ENCODE measurements at places on chromosomes 12 and 14. TPM values are rescaled to one million over a fixed set of nuclear protein-coding genes. Genes with fewer than 3 reads are reported as not detected.

DNA sequence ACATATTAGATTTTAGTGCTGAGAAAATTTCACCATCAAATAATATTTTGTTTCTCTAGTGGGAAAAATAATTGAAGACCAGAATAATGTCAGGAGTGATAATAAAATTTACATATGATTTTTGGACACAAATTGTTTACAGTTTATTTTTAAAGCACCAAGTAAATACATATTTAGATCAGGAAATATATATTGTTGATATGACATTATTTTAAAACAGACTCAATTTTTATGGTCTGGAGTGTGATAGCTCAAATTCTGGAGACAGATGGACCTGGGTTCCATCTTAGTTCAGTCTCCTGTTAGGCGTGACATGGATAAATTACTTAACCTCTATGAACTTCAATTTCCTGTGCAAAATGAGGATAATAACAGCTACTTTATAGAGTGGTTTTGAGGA is 135.4 kb downstream of the TPH2 start:
- no peak for DNase-seq

DNA sequence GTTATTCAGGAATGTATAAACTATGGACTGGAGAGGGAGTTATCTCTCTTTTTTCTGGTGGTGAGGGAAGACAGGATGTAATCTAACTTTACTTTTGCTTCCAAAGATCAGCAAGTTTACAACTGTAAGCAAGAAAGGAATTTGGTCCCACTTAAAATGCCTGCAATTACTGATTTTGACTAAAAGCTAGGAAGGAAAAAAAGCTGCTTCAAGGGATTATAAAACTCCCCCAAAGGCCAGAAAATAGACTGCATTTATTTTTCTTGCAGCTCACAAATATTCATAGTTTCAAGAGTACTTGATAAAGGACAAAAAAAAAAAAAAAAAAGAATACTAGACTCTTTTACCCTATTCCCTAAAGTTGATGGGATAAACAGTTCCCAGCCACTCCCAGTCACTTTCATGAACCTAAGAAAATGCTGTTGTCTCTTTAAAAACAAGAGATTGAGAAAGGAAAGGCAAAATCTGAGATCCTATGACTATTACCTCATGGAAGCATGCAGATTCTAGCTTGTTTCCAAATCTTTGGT is 128.7 kb upstream of the BMP4 start:
- no peak for DNase-seq

DNA sequence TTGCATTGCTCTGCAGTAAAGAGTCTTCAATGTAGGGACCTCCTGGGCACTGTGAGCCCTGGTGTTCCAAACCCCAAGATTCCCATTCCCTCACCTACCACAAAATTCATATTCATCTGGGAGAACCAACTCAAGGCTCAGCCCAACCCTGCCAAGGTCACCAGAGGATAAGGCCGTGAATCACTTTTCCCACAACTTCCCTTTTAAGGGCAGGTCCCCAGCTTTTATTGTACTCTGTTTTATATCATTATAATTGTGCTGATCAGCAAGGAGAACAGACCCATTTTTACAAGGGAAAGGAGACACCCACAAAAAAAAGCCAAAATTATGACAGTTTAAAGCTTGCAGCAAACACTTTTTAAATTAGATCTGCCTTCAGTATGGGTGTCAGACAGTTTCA is 363.0 kb upstream of the FKBP4 start:
- DNase-seq = no peak

- DNase-seq = no peak
Observed at GRCh38 chr12:53765891-53766290, 14.1 kb upstream of the CISTR start.

DNA sequence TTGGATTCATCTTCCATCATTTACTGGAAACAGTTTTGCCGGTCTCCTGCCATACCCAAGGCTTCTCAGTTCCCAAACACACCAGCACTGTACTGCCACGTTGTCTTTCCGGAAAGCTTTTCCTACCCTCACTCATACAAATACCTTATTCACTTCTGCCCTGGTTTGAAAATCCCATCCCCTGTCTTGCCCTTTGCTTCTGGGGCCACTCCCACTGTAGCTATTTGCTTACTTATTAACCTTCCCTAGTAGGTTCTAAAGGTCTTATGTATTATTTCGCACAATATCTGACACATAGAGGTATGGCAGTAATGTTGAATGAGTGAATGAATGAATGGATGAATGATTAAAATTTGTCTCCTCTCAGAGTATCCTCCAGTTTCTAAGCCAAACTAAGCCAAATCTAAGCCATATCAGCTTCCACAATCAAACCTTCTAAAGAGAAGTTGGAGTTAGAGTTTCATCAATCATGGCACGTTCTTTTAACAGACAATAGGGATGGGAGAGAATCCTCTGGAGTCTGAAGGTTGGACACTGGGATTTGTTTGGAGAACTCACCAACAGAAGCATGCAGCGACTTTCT is 18.6 kb downstream of the TSPAN8 start:
- DNase-seq = no peak

Gene TMEM132C
- polyA plus RNA-seq = 3.6 TPM

- no peak for DNase-seq
Observed at GRCh38 chr12:42448841-42449240, 122.9 kb downstream of the PPHLN1 start.

DNA sequence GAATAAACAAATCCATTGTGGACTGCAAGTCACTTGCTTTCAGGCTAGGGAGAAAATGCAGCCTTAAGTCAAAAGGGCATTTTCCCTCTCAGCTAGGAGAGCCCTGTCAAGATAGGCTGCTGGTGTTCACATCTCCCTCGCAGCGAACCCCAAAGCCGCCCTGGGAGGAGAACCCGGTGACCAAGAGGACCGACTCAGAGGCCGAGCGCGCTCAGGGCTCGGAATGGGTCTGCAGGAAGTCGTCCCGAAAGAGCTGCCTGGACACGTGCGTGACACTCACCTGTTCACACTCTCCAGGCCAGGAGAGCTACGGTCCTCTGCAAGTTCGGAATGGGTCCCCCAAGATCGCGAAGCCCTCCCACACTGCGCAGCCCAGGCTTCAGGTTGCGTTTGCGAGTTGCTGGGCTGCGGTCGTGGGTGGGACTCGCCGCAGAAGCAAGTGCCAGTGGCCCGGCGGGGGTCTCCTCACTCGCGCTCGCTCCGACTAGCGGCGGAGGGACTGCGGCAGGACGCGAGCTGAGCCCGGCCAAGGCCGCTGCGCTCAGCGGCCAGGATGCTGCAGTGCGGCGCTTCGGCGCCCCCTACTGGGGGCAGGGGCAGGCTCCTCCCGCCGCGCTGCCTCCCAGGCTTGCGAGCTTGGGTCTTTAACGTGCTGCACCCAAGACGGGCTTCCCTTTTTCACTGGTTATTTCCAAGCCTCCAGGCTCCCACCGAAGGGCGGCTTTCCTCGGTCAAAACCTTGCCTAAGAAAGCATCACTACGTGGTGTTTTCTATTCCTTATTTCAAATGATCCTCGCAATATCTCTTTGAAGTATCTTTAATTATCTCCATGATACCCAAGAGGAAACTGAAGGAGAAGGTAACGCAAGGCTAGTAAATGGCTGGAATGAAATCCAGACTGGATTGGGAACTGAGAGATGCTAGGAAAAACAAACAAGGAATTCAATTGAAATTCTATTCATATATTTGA is at the start of gene RERG:
Gene RERG (minus strand): TSS at position 503 of the 971 bp plus-strand sequence. CDS start 3,928 bp downstream, outside the sequence.
- DNase-seq = peak; percentile 82

GRCh38 chr14:95458906-95459305 is 57.5 kb downstream of the SYNE3 start:
- DNase-seq = no peak

DNA sequence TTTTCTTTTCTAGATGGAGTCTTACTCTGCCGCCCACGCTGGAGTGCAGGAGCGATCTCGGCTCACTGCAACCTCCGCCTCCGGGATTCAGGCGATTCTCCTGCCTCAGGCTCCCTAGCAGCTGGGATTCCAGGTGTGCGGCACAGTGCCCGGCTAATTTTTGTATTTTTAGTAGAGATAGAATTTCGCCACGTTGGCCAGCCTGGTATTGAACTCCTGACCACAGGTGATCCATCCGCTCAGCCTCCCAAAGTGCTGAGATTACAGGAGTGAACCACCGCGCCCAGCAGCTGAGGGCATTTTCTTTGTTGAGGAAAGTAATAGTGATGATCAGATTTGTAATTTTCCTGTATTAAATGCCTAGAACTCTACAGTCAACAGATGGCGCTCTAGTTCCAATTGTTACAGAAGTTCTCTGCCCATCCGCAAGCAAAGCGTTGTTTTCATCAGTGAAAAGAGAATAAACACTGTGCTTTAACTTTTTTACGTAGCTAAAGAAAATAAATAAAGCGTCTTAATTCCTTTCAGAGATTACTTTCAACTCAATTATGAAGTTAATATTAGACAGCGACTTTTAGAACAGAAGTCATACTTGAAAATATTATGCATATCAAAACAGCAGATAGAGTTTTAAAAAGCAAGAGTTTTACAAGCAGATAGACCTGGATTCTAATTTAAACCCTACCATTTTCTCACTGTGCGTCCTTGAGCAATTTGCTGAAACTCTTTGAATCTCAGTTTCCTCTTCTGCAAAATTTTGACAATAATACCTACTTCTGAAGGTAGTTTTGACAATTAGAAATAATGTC is 335.1 kb downstream of the DUSP6 start:
- DNase-seq = peak; percentile 62

Data from left renal pelvis (tissue), 4 donors.